ENCODE measurements at places on chromosomes 2 and 18.
A peak's percentile ranks its signal among the peaks of the same experiment; 100 is the strongest.

DNA sequence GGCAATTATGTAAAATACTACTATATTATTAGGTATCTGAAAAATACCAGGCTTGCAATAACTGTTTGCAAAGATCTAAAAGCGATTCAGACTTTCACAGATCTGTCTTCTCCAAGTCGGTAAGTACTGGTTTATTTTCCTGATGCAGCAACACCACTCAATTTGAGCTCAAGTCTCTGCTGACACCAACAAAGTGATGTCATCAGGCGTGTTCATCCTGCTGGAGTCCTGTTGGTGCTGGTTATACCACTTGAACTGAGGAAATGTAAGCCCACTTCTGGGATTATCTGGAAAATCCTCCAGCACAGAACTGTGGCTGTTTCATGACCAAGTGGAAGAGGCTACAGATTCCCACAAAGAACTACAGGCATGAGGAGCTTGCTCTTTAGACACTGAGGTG lies 267.6 kb downstream of the BCL2 start:
- DNase-seq: no peak

GRCh38 chr2:58923869-58924268 lies 682.7 kb upstream of the FANCL start:
- DNase-seq: no peak

DNA sequence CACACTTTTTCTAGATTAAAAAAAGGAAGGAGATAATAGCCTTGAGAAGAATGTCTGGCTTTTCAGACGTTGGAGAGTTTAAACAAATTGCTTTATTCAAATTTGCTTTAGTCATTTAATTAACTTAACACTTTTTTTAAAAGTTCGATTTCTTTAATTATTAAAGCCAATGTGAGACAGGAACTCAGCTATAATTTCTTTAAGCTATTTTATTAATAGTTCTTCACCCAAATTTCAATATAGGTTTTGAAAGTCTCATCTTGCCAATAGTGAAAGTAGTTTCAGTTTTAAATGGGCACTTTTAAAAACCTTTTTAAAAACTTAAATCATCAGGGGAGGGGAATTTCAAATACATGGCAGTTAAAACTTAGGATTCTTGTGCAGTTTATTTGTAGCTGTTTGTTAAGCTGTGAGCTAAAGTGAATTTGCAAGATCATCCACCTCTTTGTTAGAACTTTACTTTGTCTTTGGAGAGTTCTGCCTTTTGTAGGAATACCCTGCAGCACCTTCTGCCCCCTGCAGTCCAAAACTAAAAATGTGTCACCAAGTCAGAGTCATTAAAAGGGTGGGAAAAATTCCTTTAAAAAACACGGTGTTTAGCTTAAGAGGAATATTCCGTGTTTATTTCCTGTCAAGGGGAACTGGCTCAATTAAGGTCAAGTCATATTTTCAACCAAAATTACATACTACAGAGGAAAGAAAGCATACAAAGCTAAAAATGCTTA lies 4.6 kb downstream of the TGIF1 start:
- DNase-seq: no peak

GRCh38 chr18:37443325-37444055 lies 122.1 kb downstream of the CELF4 start:
- DNase-seq: no peak

DNA sequence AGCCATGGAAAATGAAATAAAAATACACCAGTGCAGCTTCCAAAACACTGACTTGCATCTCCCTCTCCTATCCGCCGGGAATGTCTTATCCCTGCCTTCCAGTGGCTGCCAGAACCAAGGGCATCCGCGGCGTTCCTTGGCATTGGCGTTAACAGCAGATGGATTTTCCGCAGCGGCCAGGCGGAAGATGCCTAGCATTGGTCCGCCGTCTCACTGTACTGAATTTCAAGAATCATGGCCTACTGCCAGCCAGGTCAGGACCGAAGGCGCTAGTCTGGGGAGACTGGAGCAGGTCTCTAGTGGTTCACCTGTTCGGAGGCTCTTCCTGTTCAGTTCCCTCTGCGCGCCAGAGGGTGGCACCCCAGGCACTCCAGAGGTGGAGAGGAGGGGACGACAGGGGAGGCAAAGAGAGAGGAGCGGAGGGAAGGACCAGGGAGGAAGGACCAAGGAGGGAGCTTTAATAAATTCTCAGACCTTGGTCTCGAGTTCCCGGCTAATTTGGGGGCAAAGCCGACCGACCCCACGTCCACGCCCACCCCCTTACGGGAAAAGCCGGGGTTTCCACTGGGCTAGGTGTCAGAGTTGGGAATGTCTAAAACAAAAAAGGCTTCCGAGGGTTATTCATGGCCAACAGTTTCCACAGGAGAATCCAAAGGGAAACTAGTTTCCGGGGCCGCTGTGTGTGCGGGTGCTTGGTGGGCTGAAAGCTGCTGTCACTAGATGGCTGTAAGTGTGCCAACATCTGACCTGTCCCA lies 3.7 kb upstream of the BCL2L11 start:
- peak; percentile 70 for DNase-seq

DNA sequence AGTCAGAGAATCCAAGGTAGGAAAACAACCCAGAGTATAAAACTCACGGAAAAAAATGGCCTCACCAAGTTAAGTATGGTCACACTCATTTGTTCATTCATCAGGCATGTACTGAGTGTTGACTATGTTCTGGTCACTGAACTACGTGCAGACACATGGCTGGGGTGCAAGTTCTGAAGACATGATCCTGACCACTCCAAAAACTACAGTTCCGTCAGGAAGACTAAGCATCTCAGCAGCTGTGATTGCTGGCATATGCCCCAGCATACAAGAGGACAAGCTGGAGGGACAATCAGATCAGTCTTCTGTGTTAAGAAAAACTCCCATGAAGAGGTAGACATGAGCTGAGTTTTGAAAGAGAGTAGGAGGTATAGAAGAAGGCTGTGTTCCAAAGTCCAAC lies 72.8 kb downstream of the TCF4 start:
- no peak for DNase-seq

DNA sequence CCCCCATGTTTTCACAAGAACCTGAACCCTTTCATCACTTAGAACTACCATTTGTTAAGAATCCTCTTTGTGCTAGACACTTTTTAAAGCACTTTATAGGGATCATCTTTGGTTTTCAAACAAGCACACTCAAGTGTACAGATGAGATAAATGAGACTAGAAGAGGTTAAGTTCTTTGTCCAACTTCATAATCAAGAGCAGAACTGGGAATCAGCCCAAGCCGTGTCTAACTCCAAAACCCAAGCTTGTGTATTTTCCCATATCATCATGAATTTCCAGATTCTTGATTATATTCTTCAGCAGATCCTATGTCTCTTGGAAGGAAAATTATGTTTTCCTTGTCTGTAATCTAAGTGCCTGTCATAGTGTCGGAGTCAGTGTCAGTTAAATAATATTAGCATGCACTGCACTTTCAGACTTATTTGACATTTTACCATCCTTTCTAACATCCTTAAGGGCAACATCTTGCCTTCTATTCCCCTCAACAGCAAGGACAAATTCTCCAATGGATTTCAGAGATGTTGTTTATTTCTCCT lies 123.0 kb upstream of the SETBP1 start:
- DNase-seq: no peak

GRCh38 chr2:99066075-99066958 lies 75.2 kb upstream of the C2orf15 start:
- DNase-seq: peak; percentile 11

DNA sequence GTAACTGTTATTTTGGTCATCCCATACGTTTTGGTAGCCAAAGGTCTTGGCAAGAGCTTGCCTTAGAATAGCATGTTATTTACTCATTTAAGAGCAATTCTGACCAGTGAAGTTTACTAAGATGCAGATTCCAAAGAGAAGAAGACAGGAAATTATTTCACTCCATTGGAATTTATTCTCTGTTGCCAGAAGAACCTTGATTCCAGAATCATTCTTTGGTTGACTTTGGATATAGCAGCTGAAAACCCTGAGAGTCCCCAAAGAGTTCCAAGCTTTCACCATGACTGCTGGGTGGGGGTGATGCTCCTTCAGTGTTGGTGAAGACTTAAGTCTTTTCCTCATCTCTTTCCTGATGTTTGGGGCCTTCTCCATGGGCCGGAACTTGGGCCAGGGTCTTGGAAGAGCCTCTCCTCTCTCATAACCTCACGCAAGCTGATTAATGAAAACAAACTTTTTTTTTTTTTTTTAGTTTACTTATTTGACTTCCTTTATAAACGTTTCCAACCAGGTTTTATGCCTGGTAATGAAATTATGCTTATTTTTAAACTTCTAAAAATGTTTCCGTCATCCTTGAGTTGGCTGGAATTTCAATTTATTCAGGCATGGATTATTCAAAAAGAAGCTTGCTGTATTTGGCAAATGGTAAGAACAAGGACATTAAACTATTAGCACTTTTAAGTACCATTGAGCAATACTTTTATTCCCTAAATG lies 192.0 kb downstream of the MTX2 start:
- no peak for DNase-seq

- no peak for DNase-seq
These were observed 208.4 kb upstream of the COL3A1 start for GRCh38 chr2:188765522-188766470.

- DNase-seq: no peak
These were observed 21.3 kb downstream of the PLEKHB2 start for GRCh38 chr2:131126436-131126835.

DNA sequence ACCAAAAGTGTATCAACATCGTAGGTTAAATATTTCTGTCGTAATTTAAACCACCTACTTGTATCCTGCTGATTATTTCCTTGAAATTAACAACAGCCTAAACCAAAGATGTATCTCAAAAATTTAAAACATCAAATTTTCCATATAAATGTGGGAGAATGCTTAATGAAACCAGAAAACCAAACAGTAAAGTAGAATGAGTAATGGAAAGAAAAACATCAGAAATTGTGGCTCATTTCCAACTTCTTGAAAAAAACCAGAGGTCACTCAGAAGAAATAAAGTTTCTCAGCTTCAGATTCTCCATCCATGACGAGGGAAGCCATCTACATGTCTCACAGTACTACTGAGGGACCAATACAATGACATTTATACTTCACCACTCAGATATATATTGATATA lies 296.5 kb downstream of the NOL4 start:
- DNase-seq: no peak

DNA sequence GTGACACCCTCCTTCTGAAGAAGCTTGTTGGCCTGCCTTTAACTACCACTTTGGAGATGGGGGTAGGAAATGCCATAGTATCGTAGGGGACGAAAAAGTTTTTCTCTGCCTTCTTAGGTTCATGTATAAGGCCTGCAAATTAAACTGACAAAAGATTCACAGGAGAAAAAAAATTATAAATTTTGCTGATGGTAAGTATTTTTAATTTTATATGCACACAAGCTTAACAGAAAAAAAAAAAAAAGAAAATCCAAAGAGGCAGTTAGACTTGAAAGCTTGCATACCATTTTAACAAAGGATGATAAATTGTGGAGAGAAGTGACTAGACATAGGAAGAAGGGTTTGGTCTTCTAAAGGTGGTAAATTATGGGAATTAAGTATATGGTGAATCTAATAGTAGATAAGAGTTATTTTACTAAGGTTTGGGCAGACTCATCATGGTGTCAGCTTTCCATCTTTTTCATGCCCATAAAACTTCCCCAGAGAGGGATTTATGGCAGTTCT lies 62.5 kb upstream of the B3GNT2 start:
- DNase-seq: no peak

DNA sequence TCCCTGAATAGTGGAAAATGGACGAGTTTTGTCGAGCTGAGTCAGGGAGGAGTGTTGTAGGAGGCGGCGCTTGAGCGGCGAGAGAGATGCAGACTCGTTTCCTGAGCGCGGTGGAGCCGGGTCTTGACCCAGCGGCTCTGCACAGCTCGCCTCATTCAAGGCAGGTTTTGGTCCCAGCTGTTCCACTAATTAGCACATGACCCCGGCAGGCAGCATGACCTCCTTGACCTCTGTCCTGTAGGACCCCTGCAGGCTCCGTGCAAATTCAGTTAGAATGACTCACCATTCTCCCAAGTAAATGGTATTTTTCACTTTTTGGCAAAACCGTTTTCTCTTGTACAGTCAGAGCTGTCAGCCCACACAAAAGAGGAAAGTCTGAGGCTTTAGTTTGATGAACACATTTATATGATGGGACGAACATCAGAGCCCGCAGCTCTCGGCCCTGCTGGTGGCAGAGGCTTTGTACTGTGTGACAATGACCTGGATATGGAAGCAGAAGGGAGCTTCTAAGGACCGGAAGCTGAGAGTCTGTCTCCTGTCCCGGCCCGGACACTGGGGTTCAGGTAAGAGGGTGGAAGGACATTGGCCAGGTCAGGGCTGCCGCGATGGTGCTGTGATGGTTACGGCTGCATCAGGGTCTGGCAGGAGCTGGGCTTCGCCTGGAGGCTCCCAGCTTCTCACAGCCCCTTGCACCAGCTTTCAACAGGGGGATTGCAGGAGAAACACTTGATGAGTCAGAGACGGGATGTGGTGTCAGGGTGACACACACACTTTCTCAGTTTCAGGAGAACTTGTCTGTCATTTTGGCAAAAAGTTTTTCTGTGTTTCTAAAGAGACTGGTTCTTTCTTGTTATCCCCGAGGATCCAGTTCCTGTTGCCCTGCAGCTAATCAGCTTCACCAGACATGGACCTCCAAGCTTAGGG lies 29.9 kb upstream of the ALKAL2 start:
- no peak for DNase-seq

GRCh38 chr2:229875549-229875948 lies 46.3 kb downstream of the TRIP12 start:
- DNase-seq: no peak

DNA sequence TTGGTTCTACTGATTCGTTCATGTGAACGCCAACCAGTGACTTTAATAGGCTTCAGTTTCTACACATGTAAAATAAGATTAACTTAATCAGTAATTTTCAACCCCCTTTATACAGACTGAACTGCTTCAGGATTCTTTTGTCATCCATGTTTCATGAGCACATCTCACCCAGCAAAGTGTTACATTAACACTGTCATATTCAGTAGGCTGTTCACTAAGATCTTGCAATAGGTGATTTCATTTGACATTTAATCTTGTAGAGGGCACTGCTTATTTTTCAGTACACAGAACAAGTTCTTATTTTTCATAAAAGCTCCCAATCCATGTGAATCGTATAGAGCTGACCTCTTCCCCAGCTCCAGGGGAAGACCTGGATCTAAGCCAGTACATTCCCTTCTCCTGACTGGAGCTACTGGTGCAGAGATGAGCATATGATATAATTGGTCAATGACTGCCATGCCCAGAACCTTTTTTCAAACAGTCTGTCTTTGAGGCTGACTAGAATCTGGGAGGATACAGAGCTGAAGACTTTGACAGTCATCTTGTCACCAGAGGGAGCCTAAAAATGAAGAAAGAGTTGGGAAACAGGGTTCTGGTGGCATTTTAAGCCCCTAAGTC lies 72.2 kb upstream of the CHRNA1 start:
- DNase-seq: no peak

GRCh38 chr2:179021258-179021657 lies 28.7 kb downstream of the CCDC141 start:
- peak; percentile 14 for DNase-seq

- no peak for DNase-seq
These were observed 1108.1 kb upstream of the CHAC2 start for GRCh38 chr2:52659546-52659945.

GRCh38 chr2:47373747-47374146 lies 29.2 kb upstream of the MSH2 start:
- no peak for DNase-seq

GRCh38 chr2:145161656-145162055 lies 641.7 kb upstream of the ZEB2 start:
- no peak for DNase-seq

- no peak for DNase-seq
These were observed 12.8 kb downstream of the CLK1 start for GRCh38 chr2:200851398-200852248.

- DNase-seq: no peak
These were observed 599.9 kb upstream of the POU3F3 start for GRCh38 chr2:104254017-104254416.

GRCh38 chr18:50947899-50948298 lies 19.9 kb upstream of the ELAC1 start:
- no peak for DNase-seq

Measured in stimulated activated naive B cell treated with anti-CD40 and anti-IgM and Interleukin-4, amounts not matched to agents 10 μg/mL and 1 μg/mL and 100 μg/mL, for 72 hours (primary cell).